SK-MEL-5 (cell line): ENCODE measurements at places on chromosomes 7 and 10.

DNA sequence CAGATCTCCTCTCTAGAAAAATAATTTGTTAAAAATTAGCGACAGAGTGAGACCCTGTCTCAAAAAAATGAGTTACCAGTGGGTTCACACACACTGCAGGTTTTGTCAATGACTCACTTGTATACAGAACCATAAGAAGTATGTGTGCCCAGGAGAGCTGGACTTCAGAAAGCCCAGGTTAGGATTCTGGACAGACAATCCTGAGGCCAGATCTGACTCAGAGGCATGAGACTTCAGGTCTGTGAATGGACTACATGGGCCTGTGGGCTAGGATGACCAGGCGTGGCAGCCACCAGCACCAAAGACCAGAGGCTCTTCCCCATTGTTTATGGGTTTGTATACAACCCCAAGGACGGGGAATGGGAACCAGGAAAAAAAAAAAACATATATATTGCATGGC is 9.3 kb upstream of the ZNF438 start:
- no peak for DNase-seq

DNA sequence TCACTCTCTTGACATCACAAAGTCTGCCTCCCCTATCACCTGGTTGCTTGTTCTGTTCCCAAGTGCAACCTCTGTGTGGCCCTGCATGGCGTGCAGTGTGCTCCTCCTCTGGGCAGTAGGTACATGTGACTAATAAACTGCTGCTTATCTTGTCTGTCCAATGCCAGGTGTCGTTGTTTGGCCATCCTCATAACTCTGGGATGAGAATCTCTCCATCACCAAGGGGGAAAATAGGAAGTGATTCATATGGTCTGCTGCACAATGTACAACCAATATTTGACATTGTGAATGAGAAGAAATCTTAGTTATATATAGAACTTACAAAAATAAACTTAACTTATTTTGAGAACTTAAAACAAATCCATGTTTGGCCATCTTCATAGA is 135.2 kb downstream of the INHBA start:
- DNase-seq = no peak

- DNase-seq = no peak
These were observed 28.7 kb upstream of the RSBN1L start for GRCh38 chr7:77667459-77668086.

GRCh38 chr7:24503506-24503905 is 69.7 kb upstream of the PALS2 start:
- no peak for DNase-seq

GRCh38 chr7:107643407-107643806 is 17.2 kb upstream of the SLC26A4 start:
- DNase-seq = peak; percentile 58

DNA sequence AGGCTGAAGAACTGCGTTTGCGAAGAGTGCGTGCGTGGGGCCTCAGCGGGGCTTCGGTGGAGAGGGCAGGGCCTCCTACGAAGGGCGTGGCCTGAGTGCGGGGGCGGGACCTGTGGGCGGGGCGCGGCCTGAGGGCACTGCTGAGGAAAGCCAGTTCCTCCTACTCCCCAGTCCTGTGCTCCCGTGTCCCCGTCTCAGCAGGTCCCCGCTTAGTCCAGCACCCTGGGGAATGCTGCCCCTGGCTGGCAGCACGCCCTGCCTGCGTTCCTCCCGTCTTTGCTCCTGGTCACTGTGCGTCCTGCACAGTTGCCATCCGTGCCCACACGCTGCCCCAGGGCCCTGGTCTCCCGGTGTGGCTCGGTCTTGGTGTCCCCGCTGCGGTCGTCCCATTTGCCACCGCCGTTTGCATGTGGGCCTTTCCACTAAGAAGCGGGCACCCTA is 177.1 kb downstream of the ZNF248 start:
- no peak for DNase-seq

DNA sequence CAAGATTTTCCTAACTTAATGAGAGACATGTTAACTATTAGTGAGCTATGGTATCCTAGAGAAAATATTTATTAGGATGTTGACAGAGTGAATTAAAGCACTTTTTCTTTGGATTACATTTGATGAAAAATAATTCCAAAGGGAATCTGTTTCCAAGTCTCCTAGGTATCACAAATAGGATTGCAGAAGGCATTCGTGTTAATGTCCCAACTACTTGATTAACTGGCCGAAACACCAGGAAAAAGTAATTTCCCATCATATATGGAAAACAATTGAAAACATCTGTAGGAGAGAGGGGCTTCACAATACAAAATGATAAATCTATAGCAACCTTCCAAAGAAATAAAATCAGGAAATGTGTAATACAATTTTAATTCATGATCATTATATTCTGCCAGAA is 406.7 kb downstream of the PARD3 start:
- DNase-seq = no peak

DNA sequence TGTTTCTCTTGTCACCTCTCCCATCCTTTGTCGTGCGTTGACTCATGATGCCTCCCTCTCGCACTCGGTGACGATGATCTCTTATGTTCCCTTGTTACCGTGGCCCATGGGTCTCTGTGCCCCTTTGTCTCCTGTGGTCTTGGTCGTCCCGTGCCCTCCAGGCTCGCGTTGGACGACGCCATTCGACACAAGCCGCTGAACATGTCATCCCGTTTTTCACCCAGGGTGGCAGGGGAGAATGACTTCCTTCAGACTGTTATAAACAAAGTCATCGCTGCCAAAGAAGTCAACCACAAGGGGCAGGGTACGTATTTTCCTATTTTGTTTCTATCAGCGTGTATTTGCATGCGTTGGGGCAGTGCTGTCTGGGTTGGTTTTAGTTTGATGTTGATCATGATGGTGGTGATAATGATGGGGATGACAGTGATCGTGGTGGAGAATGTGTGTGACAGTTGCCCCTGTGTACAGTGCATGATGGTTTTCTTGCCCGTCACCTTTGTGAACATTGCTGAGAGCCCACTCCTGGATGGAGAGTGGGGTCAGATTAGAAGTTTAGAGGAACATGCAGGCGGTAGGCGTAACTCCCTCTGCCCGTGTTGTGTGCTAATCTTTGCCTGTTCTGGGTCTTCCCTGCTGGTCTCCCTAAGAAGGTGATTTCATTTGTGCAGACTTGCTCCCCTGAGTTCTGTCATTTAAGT is 107.0 kb downstream of the DOCK1 start:
- DNase-seq = no peak

GRCh38 chr10:11516431-11516746 is 95.1 kb downstream of the USP6NL start:
- DNase-seq = peak; percentile 19

DNA sequence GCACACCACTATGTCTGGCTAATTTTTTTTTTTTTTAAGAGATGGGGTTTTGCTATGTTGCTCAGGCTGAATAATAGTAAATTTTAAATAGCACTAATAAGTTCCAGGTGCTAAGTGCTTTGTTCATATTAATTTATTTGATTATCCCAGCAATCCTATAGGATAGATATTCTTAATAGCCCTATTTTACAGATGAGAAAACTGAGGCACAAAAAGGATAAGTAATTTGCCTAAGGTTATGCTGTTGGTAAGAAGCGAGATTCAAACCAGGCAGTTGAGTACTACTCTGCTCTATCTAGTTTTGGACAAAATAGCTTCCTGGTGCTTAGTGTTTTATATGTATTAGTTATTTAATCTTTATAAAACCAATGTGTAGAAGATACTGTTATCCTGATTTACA is 72.5 kb upstream of the STRIP2 start:
- no peak for DNase-seq

- DNase-seq = no peak
These were observed 1.5 kb downstream of the GIMAP4 start for GRCh38 chr7:150568714-150569113.

GRCh38 chr7:136807598-136807997 is 60.9 kb upstream of the CHRM2 start:
- peak; percentile 34 for DNase-seq

DNA sequence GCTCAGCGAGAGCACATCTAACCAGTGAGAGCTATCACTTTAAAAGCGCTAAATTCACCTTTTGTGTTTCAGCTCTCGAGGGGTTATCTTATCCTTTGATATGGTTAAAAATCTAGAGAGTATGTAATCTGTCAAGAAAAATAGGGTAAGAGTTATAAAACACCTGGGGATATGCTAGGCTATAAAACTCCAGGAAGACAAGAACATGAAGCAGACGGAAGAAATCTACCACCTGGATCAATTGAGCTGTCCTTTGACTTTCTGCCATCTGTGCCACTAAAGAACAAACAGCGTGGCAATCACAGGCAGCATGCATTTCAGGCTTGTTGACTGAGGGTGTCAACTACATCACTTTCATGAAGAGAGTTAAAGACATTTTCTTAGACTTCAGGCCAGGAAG is 83.1 kb downstream of the ZNF248 start:
- DNase-seq = no peak

DNA sequence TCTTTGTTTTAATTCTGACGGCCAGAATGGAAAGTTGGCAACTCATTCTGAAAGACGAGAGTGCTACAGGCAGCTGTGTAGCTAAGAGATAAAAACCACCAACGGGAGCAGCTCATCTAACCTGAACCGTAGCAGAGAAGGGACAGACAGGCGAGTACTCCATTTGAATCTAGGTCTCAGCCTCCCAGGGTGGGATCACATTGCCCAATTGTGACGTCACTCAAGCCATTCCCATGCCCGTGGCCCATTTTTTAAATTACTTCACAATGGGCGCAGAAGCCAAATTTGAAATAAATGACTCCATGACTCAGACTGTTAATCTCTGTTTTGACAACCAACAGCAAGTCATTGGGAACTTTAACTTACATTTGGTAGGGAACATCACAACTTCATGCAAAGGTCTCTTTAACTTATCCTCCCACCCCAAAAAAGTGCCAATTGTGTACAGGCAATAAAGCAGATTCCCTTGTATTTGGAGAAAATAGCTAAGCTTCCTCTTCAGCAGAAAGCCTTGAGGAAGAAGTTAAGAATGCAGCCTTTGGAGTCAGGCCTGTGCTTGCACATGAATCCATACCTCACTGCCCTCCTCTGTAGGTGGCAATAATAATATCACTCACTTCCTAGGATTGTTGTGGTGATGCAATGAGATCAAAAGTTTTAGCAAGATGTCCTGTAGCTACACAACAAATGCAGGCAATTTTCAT is 93.2 kb upstream of the KIF5B start:
- DNase-seq = no peak

GRCh38 chr7:84136809-84137208 is 57.8 kb downstream of the SEMA3A start:
- no peak for DNase-seq

DNA sequence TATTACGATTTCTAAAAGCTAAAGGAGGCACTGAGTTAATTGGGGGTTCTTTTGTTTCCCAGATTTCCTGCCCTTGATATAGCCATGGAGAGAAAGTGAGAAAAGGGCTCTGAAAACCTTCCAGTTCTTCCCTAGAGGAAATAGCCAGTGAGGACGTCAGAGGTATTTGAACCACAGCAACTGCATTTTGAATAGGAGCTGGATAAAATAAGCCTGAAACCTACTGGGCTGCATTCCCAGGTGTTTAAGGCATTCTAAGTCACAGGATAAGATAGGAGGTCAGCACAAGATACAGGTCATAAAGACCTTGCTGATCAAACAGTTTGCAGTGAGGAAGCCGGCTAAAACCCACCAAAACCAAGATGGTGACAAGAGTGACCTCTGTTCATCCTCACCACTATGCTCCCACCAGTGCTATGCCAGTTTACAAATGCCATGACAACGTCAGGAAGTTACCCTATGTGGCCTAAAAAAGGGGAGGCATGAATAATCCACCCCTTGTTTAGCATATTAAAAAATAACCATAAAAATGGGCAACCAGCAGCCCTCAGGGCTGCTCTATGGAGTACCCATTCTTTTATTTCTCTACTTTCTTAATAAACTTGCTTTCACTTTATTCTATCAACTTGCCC is 85.1 kb upstream of the FRMD4A start:
- no peak for DNase-seq

DNA sequence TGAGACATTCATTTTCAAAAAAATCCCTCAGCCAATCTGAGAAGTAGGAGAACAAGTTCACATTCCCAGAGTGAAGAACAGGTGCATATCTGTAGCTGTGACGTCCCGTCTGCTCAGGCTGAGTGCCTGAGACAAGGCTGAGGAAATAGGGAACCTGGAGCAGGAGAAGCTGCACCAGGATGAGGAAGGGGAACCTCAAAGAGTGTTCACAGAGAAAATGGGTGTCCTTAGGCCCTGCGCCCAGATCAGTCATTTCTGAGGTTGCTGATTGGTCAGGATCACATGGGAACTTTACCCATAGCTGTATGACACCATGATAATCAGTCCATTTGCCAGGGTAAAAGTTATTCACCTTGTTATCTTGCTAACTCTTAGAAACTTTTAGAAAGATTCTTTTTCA is 34.2 kb upstream of the TARP start:
- DNase-seq = no peak

DNA sequence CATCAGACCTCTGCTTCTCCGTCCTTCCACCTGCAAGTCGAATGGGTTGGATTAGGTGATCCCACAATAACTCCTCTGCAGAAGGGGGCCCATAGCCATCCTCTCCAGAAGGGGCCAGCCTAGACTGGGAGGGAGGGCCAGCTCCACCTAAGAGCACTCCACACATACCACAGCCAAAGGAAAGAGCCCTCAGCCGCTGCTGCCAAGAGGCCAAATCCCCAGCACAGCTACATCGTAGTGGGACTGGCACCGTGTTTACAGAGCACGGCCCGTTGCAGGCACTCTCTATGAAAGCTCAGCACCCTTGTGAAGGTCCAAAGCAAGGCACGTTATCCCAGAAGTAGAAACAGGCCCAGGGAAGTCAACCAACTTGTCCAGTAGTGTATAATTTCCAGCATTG is 5.4 kb downstream of the KCNH2 start:
- no peak for DNase-seq

DNA sequence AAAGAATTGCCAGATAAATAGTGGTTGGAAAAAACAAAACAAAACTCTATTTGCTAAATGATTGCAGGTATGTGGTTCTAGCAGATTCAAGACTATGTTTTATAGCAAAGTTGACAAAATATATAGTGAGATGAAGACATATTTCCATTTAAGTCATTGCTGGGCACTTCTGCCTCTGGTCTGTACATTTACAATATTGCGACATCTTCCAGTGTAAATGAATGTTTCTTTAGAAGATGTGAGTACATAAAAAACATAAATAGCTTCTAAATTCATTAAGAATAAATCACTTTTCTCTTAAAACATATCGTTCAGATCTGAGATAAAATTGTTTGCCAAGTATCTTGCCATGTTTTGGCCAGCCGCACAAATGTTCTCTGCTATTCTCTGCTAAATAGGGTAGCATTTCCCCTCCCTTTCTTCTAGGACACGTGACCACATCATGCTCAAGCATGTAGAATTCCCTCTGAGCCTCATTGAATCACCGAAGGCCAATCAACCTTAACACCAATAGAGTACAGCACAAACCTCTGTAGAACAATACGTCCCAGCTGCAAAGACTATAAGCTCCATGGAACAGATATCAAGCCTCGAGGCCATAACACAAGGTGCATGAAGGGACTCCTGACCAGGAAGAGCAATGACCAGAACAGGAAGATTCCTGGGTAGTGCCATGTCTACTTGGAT is 1173.3 kb downstream of the GATA3 start:
- no peak for DNase-seq

DNA sequence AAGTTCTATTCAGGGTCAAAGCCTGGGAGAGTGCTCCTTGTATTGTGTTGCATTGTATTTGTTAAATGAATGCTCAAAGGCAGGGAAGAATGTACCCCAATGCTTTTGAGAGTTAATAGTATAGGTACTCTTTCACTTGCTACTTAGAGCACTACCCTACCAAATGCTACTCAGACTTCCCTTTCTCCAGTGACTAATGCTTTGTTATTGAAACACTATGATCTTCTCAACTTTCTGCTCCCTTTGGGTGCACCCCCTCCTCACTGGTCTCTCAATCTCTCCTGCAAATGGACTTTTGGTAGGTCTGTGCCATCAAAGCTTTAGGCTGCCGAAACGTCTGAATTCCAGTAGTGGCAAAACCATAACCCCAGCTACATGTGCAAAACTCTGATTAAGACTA is 177.7 kb upstream of the AHR start:
- DNase-seq = no peak
